ENCODE measurements at places on chromosomes 3 and 15. TPM values are rescaled to one million over a fixed set of nuclear protein-coding genes. Genes with fewer than 3 reads are reported as not detected.

Gene FMN1
- 0.20 TPM for total RNA-seq

Gene FBXO40
- total RNA-seq: not detected

Gene STAG1
- 46.4 TPM for total RNA-seq

Gene VIPR1
- total RNA-seq: 75.4 TPM

Gene SKOR1
- total RNA-seq: 1.3 TPM

Gene ZBED2
- total RNA-seq: not detected

Gene PCNP
- 154 TPM for total RNA-seq

Gene C3orf85
- total RNA-seq: not detected

Gene NEK11
- 3.8 TPM for total RNA-seq

Gene TGM4
- total RNA-seq: not detected

Gene SLC6A20
- total RNA-seq: 0.44 TPM

Gene IGSF10
- 0.09 TPM for total RNA-seq

Gene GOLGA6L7
- not detected for total RNA-seq

Gene HTR3E
- total RNA-seq: not detected

Gene BUB1B
- total RNA-seq: 2.2 TPM

Gene WDR49
- 0.79 TPM for total RNA-seq

Gene HRG
- not detected for total RNA-seq

Gene GOLGA8M
- total RNA-seq: 2.2 TPM

Gene ZNF609
- total RNA-seq: 62.1 TPM
